ENCODE measurements at places on chromosomes 4 and X.

DNA sequence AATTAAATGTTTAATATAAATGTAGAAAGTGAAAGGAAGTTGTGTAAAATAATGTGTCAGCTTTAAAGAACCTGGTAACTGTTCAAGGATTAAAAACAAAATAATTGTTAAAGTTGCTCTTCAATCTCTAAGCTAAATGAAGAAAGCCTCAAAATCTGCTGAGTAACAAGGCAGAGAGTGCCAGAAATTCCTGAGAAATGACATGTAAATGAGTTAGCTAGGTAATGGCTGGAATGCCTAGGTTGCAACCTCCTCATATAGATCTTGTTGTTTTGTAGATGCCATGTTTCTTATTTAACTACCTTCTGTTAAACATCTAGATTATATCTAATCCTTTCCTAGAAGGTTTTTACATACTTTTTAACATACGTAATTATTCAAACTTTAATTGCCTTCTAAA is 763.6 kb upstream of the AGA start:
- no peak for DNase-seq

DNA sequence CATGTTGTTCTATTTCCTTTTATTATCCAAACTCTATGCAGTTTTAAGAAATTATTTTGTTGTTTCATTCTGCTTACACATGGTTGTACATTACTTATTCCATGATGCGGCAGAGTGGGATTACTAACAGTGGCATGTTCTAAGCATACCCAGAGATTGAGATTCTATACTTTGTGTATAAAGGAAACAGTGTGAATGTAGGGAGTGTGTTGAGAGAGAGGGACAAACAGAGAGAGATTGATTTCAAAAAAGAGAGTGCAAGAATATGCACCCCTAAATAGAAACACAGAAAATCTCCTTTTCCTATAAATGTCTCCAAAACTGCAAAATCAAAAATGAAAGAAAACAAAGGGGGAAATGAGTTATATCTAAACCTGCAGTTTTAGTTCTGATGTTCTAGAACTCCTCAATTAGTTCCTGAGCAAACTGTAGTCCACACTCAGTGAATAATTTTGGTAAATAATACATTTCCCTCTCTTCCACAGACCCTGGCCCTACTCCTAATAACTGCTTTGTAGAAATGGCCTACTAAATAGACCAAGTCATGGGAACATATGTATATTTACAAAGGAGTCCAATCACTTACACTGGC is 31.0 kb downstream of the SLC9B1 start:
- DNase-seq, result no peak

DNA sequence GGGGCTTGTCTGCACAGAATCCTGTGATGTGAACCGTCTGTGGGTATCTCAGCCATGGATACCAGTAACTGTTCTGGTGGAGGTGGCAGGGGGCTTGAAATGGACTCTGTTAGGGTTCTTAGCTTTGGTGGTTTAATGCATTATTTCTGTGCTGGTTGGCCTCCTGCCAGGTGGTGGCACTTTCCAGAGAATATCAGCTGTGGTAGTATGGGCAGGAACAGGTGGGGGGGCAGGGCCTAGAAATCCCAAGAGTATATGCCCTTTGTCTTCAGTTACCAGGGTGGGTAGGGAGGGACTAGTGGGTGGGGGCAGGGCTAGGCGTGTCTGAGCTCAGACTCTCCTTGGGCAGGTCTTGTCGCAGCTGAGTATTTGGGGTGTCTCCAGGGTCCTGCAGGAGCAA is 106.7 kb downstream of the KIT start:
- no peak for DNase-seq

- no peak for DNase-seq
Measured at GRCh38 chr4:26242451-26242850, 78.4 kb upstream of the RBPJ start.

- DNase-seq, result no peak
Measured at GRCh38 chrX:21632027-21632426, 26.1 kb downstream of the KLHL34 start.

DNA sequence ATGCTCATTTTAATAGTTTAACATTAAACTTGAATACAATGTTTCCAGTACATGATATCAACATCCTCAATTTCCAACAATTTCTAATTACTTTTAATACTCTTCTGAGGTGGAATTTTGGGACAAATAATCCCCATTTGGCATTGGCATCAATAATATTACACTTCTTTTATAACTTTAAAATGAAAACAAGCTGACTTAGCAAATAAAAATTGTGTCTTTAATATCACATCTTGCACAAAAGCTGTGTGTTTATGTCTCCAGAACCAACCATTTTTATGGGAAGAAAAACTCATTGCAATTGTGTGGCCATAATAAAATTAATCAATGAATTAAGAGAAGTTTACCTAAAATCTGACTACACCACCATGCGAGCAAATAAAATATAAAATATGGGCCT is 2552.6 kb downstream of the PCDH7 start:
- no peak for DNase-seq

All from stimulated activated CD4-positive, alpha-beta T cell treated with anti-CD3 and anti-CD28 coated beads, Interleukin-2, amount 100 ng/mL, for 24 hours (primary cell).